ENCODE measurements at places on chromosomes 4 and X. TPM values are rescaled to one million over a fixed set of nuclear protein-coding genes. Genes with fewer than 3 reads are reported as not detected.

DNA sequence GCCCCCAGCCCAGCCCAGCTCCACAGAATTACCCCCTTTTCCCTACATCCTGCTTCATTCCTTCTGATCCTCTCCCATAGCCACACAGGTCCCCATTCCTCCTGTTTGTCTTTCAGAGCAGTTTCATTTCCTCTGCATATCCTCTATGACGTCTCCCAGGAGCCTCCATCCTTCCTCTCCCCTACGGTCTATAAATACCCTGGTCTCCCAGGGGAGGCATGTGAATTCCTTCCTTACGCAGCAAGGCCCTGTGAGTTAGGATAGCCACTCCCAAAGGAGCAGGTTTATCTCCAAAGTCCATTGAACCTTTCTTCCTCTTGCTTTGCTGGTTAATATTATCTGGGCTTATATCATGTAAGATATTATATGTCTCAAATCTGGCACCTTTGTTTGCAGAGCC, 8.4 kb upstream of the APLN start:
- H3K4me1 ChIP-seq, result peaks cover 5% of the 10 kb centered on the region
- DNase-seq, result no peak
- H3K4me3 ChIP-seq, result no peak overlapping the region
- peaks cover 18% of the 10 kb centered on the region for H3K27me3 ChIP-seq

Gene ARHGAP6
- total RNA-seq, result not detected

- no peak for DNase-seq
- no peaks in the 10 kb centered on the region for H3K4me1 ChIP-seq
- no peak overlapping the region for H3K4me3 ChIP-seq
- peaks cover 2% of the 10 kb centered on the region for H3K27me3 ChIP-seq
Observed at GRCh38 chr4:127732623-127733328, 2.6 kb downstream of the SLC25A31 start.

Gene TMSB15C
- 4.3 TPM for total RNA-seq

DNA sequence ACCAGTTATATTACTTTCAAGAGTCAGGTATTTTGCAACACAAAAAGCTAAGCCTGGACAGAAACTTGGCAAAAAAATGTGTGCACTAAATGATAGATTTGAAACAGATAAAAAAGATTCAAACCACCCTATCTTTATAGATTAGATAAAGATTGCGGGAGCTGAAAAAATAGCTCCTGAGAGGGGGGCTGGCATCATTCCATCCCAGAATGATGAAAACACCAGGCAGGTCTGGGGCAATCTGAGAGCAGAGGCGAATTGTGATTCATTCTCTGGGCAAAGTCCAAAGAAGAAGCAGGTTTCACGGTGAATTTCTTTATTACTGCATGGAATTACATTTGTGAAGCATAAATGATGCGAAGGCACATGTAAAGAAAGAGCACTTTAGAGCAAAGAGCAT, 168.5 kb upstream of the DMD start:
- H3K27ac ChIP-seq, result no peak overlapping the region
- H3K27me3 ChIP-seq, result no peaks in the 10 kb centered on the region
- no peaks in the 10 kb centered on the region for H3K36me3 ChIP-seq
- no peaks in the 10 kb centered on the region for H3K4me1 ChIP-seq
- DNase-seq, result no peak

DNA sequence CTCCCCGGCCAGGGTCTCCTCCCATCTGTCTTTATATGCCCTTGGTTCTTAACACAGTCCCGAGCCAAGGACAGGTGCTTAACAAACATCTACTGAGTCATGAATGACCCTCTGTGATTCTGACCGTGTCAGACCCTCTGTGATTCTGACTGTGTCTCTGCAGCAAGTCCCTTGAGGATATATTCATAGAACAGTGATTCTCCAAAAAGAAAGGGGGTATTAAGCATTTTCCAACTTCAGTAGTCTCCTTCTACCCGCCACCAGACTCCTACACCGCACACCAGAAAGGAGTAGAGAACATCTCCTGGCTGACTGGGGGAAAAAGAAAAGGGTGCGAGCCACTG, 13.6 kb downstream of the ACSL1 start:
- H3K36me3 ChIP-seq, result peaks cover 2% of the 10 kb centered on the region
- no peak for DNase-seq
- H3K27me3 ChIP-seq, result no peaks in the 10 kb centered on the region
- peaks cover 24% of the 10 kb centered on the region for H3K4me1 ChIP-seq
- no peak overlapping the region for H3K27ac ChIP-seq
- no peak overlapping the region for H3K4me3 ChIP-seq

Data from activated naive CD8-positive, alpha-beta T cell treated with anti-CD3 and anti-CD28 coated beads, Interleukin-2, amount 10 ng/mL, durations not matched to agents 7 days and 5 days (primary cell).